T-helper 17 cell (primary cell): ENCODE measurements at places on chromosomes 7 and 10.

DNA sequence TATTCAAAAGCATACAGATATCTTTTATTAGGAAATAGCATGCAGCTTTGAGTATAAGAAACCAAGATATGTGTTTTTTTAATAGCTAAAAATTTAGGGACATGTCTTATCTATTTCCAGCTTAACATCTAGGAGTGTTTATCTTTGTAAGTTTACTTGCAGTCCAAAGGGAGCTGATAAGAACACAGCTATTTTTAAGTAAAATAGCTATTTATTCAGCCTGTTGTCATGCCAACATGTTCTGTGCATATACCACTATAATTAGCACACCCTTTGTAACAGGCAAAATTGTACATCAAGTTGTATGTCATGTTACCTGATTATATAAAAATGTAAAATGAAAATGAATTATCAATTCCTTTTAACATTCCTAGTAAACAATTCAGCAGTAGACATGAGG lies 29.6 kb downstream of the FAM133B start:
- no peak for DNase-seq
- H3K27ac ChIP-seq, result no peak overlapping the region
- H3K27me3 ChIP-seq, result no peaks in the 10 kb centered on the region
- peaks cover 7% of the 10 kb centered on the region for H3K36me3 ChIP-seq

DNA sequence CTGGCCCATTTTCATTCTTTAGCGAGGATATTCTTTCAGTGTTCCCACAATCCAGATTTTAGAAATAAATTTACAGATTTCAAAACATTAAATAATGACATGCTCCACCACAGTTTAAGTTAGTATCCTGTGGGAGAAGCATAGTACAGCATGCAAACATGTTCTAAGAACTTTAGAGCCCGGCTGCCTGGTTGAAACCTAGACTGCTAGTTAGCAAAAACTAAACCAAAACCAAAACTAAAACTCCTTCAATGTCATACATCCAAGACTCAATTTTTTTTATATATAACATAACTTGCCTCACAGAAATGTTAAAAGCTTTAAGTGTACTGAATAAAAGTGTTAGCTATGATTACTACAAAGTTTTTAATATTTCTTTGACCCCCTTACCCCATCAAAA lies 17.0 kb downstream of the TRA2A start:
- H3K4me1 ChIP-seq, result peaks cover 9% of the 10 kb centered on the region
- peak overlapping the region; percentile 81 for H3K27ac ChIP-seq
- peaks cover 16% of the 10 kb centered on the region for H3K36me3 ChIP-seq
- H3K27me3 ChIP-seq, result no peaks in the 10 kb centered on the region
- DNase-seq, result no peak

DNA sequence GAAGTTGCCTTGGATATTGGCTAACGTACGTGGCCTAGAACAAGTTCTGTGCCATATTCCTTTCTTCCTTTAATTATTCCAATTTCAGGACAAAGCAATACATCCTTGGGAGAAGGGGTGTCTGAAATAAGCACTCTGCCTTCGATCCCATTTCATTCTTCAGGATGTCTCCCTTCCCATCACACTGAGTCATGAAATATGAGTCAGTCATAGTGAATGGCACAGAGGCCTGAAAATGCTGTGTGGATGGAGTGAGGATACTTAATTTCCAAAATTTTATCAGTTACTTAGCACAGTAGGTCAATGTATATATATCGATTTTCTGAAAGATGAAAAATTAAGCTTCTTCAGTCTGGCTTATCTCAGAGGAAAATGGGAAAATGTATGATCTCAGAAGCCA lies 19.5 kb downstream of the EVX1 start:
- no peaks in the 10 kb centered on the region for H3K4me1 ChIP-seq
- H3K27ac ChIP-seq, result no peak overlapping the region
- peaks cover 28% of the 10 kb centered on the region for H3K27me3 ChIP-seq
- H3K36me3 ChIP-seq, result no peaks in the 10 kb centered on the region
- H3K4me3 ChIP-seq, result no peak overlapping the region

DNA sequence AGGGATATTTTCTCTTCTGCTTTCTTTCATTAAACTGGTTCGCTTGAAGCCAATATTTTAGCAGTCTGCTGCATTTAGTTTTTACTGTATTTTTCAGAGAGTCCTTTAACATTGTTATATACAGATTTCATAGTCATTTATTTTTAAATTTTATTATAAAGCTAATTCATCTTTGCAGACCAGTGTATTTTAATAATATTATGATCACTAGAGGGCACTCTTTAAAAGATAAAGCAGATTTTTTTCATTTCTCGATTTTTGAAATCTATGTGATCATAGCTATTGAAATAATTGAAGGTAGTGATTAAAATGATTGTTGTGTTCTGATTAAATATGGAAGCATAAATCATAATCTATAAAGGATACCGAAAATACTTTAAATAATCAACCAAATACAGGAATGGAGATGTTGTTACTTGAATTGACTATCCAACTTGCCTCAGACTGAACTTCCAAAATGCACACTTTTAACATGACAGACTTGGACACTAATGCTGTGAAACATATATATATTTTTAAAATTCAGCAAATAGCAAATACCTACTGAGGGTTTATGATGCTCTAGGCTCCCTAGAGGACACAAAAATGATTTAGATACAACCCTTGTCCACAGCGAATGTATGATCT lies 35.2 kb downstream of the ST7 start:
- no peak for DNase-seq
- no peaks in the 10 kb centered on the region for H3K27me3 ChIP-seq
- no peak overlapping the region for H3K4me3 ChIP-seq

GRCh38 chr7:630539-630938 lies 96.0 kb upstream of the DNAAF5 start:
- peaks cover 2% of the 10 kb centered on the region for H3K4me1 ChIP-seq
- no peak overlapping the region for H3K27ac ChIP-seq
- H3K36me3 ChIP-seq, result no peaks in the 10 kb centered on the region
- no peak for DNase-seq

GRCh38 chr10:15681076-15681475 lies 38.6 kb downstream of the ITGA8 start:
- no peak overlapping the region for H3K27ac ChIP-seq
- H3K36me3 ChIP-seq, result no peaks in the 10 kb centered on the region
- DNase-seq, result no peak
- H3K4me3 ChIP-seq, result no peak overlapping the region
- peaks cover 45% of the 10 kb centered on the region for H3K27me3 ChIP-seq

- no peak for DNase-seq
- peaks cover 5% of the 10 kb centered on the region for H3K36me3 ChIP-seq
- H3K4me3 ChIP-seq, result no peak overlapping the region
- no peak overlapping the region for H3K27ac ChIP-seq
Measured at GRCh38 chr10:62491597-62491996, 117.4 kb downstream of the ZNF365 start.

DNA sequence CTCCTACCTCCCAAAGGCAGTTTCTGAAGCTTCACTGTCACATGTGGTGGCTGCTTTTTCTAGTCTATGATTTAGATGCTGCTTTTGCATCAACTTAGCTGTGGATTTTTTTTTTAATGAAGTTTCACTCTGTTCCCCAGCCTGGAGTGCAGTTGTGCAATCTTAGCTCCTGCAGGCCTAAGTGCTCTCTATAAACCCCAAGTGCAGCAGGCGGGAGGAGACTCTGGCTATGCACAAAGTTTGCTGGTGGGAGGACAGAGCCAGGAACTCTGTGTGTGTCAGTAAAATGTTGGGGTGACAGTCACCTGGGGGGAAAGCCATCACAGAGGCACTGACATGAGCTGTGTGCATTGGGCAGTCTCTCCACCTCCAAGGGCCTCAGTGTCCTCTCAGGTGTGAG lies 138.8 kb upstream of the FAM20C start:
- no peak overlapping the region for H3K4me3 ChIP-seq
- H3K27ac ChIP-seq, result no peak overlapping the region
- DNase-seq, result no peak
- peaks cover 8% of the 10 kb centered on the region for H3K27me3 ChIP-seq
- no peaks in the 10 kb centered on the region for H3K36me3 ChIP-seq

- no peaks in the 10 kb centered on the region for H3K4me1 ChIP-seq
- H3K27ac ChIP-seq, result no peak overlapping the region
- DNase-seq, result no peak
- H3K27me3 ChIP-seq, result peaks cover 13% of the 10 kb centered on the region
- no peaks in the 10 kb centered on the region for H3K36me3 ChIP-seq
Measured at GRCh38 chr7:121192834-121193233, 136.0 kb upstream of the WNT16 start.

DNA sequence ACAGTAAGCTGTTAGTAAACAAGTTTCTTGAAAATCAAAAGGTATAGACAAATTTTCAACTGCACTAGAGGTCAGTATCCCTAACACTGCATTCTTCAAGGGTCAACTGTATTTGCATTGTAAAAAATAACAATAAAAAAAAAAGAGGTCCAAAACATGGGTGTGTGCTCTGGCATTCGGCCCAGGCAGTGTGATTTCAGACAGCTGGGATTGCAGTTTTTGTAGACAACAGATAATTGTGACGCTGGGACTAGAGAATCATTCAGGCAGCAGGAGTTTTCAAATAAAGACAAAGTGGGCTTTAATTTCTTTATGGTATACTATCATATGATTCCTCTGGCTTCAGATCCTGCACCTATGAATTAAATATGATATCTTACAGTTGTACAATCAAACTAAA lies 543.2 kb upstream of the SEMA3D start:
- no peak for DNase-seq
- H3K4me1 ChIP-seq, result no peaks in the 10 kb centered on the region
- H3K4me3 ChIP-seq, result no peak overlapping the region
- no peaks in the 10 kb centered on the region for H3K27me3 ChIP-seq
- H3K27ac ChIP-seq, result no peak overlapping the region

DNA sequence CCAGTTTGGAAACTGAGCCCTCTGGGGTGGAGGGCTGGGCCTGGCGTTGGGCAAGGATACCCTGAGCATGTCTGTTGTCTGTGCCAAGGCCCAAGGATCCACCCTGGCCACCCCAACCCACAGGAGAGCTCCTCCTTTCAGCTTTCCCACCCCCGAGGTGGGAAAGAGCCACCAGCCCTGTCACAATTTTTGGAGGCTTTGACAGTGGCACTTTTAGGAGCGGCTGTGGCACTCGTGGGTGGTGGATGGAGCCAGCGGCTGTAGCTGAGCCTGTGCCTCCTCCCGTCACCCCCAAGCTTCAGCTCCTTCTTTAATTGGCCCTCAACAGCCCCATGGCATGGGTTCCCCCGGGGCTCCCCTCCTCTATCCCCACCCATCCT lies 18.2 kb upstream of the ZNF862 start:
- H3K4me1 ChIP-seq, result no peaks in the 10 kb centered on the region
- DNase-seq, result no peak
- H3K36me3 ChIP-seq, result no peaks in the 10 kb centered on the region
- H3K4me3 ChIP-seq, result no peak overlapping the region
